ENCODE measurements at places on chromosomes 12 and 14. TPM values are rescaled to one million over a fixed set of nuclear protein-coding genes. Genes with fewer than 3 reads are reported as not detected.

The CLEC1B gene
- not detected for total RNA-seq

The LRCOL1 gene
- not detected for total RNA-seq

The SLC39A5 gene
- not detected for total RNA-seq

The GPR84 gene
- not detected for total RNA-seq

GRCh38 chr12:99906786-99907579 lies 77.8 kb downstream of the ANKS1B start:
- no peak overlapping the region for H3K4me3 ChIP-seq
- no peak overlapping the region for H3K27ac ChIP-seq
- no peaks in the 10 kb centered on the region for H3K4me1 ChIP-seq
- H3K36me3 ChIP-seq = no peaks in the 10 kb centered on the region

The APOLD1 gene
- 22.0 TPM for total RNA-seq

DNA sequence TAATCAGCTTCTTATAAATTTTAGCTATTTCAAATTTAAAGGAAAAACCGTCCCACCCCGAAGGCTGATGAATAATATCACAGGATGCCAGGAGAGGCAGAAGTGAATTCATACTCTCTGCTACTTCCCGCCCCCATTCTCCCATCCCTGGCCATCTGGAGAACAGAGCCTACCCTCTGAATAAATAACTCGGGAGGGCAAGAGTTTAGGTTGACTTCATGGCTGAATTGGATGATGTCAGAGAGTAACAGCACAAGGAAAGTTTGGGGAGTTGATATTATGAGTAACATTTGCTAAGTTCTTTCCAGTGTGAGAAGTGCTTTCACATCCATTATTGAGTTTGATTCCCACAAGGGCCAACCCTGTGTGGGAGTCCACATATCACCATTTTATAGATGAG lies 241.6 kb downstream of the EGLN3 start:
- no peaks in the 10 kb centered on the region for H3K27me3 ChIP-seq
- DNase-seq = no peak
- H3K4me1 ChIP-seq = no peaks in the 10 kb centered on the region
- H3K4me3 ChIP-seq = no peak overlapping the region
- no peak overlapping the region for H3K27ac ChIP-seq

DNA sequence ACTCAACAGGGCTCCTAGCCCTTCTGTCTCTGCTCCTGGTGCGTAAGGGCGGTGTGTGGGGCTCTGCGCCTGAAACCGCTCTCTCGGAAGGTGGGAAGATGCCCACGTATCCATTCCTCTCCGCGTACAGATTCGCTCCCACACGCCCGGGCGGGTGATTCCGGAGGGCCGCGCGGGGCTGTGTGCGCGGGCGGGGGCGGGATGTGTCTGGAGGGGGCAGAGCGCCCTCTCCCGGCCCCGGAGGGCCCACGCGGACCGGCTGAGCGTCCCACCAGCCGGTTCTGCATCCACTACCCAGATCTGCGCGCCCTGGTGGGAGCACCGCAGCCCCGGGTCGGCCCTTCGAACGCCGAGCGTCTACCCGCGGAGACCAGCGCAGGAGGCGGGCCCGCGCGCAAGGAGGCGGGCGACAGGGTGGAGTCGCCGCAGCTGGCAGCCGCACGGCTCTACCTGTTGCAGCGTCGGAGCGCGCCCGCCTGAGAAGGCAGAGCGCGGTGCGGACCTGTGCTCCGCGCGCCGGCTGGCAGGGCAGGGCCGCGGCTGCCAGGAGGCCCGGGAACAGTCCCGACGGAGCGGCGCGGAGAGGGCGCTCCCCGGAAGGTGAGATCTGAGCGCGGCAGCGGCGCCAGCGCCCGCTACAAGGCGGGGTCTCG lies 1.4 kb upstream of the KCNK13 start:
- no peaks in the 10 kb centered on the region for H3K36me3 ChIP-seq
- peak overlapping the region; percentile 16 for H3K27ac ChIP-seq
- DNase-seq = peak; percentile 42
- H3K4me3 ChIP-seq = peak overlapping the region; percentile 70
- H3K4me1 ChIP-seq = peaks cover 33% of the 10 kb centered on the region

The GUCY2C gene
- total RNA-seq = 0.11 TPM

DNA sequence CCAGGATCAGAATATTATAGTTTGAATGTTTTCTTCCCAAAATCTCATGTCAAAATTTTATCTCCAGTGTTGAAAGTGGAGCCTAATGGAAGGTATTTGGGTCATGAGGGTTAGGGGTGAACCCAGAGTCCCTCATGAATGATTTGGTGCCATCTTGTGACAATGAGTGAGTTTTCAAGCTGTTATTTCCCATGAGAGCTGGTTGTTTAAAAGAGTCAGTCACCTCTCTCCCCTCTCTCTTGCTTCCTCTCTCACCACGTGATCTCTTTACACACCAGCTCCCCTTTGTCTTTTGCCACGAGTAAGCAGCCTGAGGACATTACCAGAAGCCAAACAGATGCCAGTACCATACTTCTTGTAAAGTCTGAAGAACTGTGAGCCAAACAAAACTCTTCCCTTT lies 561.6 kb downstream of the RERGL start:
- H3K27me3 ChIP-seq = no peaks in the 10 kb centered on the region
- no peaks in the 10 kb centered on the region for H3K36me3 ChIP-seq
- no peak overlapping the region for H3K4me3 ChIP-seq
- H3K4me1 ChIP-seq = no peaks in the 10 kb centered on the region
- no peak overlapping the region for H3K27ac ChIP-seq

DNA sequence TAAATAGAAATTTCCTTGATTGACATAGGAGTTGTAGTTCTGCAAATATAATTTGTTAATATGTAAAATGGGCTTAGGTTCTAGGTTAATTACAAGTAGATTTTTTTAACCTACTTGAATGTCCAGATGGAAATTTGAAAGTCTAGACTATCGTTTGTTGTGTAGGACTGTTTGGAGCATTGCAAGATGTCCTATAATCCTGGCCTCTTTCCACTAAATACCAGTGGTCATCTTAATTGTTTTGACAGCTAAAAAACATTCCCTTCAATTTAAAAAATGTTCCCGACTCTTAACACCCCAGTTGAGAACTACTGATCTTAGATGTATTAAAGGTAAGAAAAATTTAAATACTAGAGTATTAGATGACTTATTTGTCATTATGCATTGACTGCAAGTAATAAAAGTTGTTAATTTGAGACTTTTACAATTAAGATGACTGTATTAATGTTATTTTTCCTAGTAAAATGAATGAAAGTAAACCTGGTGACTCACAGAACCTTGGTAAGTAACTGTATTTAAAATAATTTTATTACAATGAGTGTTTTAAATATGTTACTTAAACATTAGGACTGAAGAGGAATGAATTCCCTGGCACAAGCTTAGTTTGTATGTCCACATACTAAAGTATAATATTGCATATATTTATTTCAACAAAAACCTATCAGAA lies 21.8 kb downstream of the G2E3 start:
- H3K27me3 ChIP-seq = no peaks in the 10 kb centered on the region
- DNase-seq = no peak
- H3K36me3 ChIP-seq = peaks cover 4% of the 10 kb centered on the region
- H3K4me1 ChIP-seq = no peaks in the 10 kb centered on the region
- no peak overlapping the region for H3K4me3 ChIP-seq

- H3K27me3 ChIP-seq = peaks cover 15% of the 10 kb centered on the region
- no peaks in the 10 kb centered on the region for H3K4me1 ChIP-seq
- no peak for DNase-seq
- H3K4me3 ChIP-seq = no peak overlapping the region
- H3K27ac ChIP-seq = no peak overlapping the region
Observed at GRCh38 chr12:13241833-13242488, 45.4 kb downstream of the EMP1 start.
